ENCODE measurements at places on chromosomes 16 and 17.
A peak's percentile ranks its signal among the peaks of the same experiment; 100 is the strongest.

GRCh38 chr16:50001144-50001543 lies 23.9 kb upstream of the CNEP1R1 start:
- DNase-seq = no peak

- no peak for DNase-seq
Measured at GRCh38 chr16:990516-991291, 9.1 kb downstream of the SOX8 start.

DNA sequence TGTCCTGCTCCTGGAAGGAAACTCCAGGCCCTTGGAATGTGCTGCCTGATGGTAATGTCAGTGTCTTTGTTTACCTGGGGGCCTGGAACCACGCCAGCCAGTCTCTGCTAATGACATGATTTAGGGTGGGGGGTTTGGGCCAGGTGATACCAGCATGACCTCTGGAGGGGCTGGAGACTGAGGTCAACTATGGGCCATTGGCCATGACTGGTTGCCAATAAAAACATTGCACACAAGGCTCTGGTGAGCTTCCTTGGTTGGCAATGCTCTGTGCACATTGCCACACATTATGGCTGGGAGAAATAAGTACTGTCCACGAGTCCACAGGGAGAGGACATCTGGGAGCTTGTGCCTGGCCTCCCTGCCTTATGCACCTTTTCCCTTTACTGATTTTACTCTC lies 52.5 kb downstream of the LITAF start:
- DNase-seq = no peak

GRCh38 chr17:75872434-75873351 lies 5.7 kb downstream of the TRIM47 start:
- no peak for DNase-seq

- no peak for DNase-seq
Measured at GRCh38 chr16:89375686-89376085, 114.7 kb downstream of the ANKRD11 start.

GRCh38 chr17:7208754-7209460 lies 10.7 kb downstream of the DLG4 start:
- no peak for DNase-seq

DNA sequence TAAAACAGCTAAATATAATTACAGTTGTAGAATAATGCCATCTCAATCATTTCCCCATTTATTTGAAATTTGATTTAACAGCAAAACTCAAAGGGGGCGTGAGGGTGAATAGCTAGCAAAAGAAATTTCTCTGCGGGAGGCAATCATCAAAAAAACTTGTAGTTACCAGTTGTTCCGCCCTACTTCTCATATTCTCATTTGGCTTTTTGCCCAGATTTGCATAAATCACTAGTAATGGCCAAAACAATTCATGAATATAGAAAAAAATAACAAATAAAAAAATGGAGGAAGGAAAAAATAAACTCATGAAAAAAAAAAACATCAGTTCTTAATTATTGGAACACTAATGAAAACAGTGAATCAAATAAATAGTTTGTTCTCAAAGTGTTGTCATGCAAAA lies 722.6 kb upstream of the KIF2B start:
- DNase-seq = no peak

DNA sequence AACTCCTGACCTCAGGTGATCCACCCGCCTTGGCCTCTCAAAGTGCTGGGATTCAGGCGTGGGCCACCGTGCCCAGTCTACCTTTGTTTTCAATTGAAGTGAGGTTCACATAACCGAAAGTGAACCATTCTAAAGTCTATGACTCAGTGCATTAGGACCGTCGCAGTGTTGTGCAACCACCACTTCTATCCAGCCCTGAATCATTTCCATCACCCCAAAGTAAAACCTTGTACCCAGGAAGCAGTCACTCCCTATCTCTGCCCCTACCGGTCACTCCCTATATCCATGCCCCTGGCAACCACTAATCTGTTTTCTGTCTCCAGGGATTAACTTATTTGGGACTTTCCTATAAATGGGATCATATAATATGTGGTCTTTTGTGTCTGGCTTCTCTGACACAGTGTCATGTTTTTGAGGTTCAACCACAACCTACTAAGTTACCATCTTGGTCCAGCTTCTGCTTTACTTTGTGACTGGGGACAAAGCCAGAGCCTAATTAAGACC lies 28.3 kb upstream of the CDC42EP4 start:
- DNase-seq = peak; percentile 53

- DNase-seq = peak; percentile 95
Measured at GRCh38 chr17:28871056-28871579, 16.3 kb downstream of the ERAL1 start.

- DNase-seq = no peak
Measured at GRCh38 chr17:76830987-76831715, 37.1 kb upstream of the MGAT5B start.

DNA sequence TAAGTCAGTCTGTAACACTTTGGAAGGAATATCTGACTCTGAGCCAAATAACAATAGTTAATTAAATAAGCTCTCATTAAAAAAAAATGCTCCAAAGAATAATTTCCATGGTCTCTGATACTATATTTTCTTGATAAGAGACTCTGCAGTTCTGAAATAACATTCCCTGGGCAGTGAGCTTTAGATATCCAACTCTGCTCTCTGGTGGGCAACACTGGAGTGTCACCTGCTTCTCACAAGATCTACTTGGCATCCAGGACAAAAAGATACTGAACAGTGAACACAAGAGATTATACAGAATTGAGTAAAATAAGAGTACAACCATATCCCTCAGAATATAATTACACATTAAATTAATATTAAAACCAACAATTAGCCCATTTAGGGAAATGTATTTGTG lies 13.7 kb downstream of the BLMH start:
- peak; percentile 42 for DNase-seq

- no peak for DNase-seq
Measured at GRCh38 chr17:57132663-57133062, 47.6 kb downstream of the AKAP1 start.

GRCh38 chr17:5780476-5780875 lies 196.2 kb upstream of the NLRP1 start:
- DNase-seq = no peak

GRCh38 chr16:4404247-4404966 lies 12.0 kb downstream of the CORO7 start:
- peak; percentile 56 for DNase-seq

- DNase-seq = peak; percentile 68
Measured at GRCh38 chr17:50289991-50290702, 15.9 kb downstream of the TMEM92 start.

DNA sequence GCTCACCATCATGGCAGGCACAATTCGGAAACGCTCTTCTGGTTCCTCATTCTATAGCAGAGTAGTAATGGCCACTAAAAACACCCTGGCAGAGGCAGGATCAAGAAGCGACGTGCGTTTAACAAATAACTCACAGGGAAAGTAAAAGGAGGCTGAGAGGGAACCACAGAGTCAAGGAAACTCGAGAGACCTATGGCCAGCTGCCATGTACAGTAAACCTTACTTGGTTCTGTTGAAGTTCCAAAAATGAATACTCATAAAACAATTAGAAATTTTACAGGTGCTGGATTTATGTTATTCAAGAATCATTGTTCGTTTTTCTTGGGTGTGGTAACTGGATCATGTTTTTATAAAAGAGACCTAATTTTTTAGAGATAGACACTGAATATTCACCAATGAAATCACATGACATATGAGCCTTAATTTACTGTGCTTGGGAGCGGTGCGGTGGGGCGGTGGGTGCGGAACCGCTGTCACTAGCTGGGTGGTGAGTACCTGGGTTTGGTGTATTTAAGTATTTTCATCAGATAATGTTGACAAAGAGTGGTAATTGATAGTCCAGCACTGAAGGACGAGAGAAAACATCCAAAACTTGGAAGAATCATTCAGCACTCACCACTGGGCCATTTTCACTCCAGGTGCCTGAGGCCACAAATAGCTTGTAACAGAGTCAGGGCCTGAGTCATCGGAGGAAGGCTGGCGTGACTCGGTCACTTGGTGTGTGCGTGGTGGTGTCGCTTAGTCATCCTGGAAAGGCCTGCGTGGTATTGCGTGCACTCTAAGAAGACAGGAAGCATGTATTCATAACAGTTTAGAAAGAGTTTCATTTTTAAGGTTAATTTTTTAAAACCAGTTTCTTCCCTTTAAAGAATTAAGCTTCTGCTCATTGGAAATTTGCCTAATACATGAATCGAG lies 135.4 kb upstream of the CHMP6 start:
- peak; percentile 95 for DNase-seq

DNA sequence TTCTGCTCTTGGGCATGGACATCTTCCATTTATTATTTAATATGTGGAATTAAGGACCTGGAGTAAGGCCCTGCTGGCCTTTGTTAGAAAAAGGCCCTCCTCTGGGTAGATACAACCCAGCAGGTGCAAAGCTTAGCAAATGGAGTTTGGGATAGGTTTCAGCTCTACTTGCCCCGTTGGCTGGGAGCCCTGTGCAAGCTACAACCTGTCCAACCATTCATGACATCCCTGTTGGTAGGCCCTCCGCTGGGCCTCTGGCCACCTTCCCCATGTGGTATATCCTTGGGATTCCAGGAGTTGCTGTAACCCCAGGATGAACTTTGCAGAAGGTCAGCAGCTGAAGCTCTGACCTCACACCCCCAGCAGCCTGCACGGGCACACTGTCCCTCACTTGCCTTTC lies 6.4 kb downstream of the NGFR start:
- no peak for DNase-seq

GRCh38 chr16:55499951-55500529 lies 8.8 kb upstream of the LPCAT2 start:
- no peak for DNase-seq

GRCh38 chr17:18033442-18034099 lies 5.4 kb downstream of the ATPAF2 start:
- peak; percentile 89 for DNase-seq

GRCh38 chr17:69501591-69502468 lies 87.3 kb downstream of the MAP2K6 start:
- peak; percentile 18 for DNase-seq

GRCh38 chr17:66446419-66446818 lies 144.0 kb downstream of the PRKCA start:
- no peak for DNase-seq

GRCh38 chr17:65071861-65072260 lies 15.3 kb upstream of the GNA13 start:
- no peak for DNase-seq

- DNase-seq = no peak
Measured at GRCh38 chr17:37592291-37592690, 16.9 kb downstream of the SYNRG start.

GRCh38 chr17:6299275-6299674 lies 135.6 kb downstream of the AIPL1 start:
- no peak for DNase-seq

GRCh38 chr17:82434216-82434565 lies 15.8 kb upstream of the OGFOD3 start:
- peak; percentile 54 for DNase-seq

GRCh38 chr16:65118871-65119270 lies 3.0 kb downstream of the CDH11 start:
- DNase-seq = no peak

- no peak for DNase-seq
Measured at GRCh38 chr17:82231562-82232321, 2.9 kb downstream of the SLC16A3 start.

DNA sequence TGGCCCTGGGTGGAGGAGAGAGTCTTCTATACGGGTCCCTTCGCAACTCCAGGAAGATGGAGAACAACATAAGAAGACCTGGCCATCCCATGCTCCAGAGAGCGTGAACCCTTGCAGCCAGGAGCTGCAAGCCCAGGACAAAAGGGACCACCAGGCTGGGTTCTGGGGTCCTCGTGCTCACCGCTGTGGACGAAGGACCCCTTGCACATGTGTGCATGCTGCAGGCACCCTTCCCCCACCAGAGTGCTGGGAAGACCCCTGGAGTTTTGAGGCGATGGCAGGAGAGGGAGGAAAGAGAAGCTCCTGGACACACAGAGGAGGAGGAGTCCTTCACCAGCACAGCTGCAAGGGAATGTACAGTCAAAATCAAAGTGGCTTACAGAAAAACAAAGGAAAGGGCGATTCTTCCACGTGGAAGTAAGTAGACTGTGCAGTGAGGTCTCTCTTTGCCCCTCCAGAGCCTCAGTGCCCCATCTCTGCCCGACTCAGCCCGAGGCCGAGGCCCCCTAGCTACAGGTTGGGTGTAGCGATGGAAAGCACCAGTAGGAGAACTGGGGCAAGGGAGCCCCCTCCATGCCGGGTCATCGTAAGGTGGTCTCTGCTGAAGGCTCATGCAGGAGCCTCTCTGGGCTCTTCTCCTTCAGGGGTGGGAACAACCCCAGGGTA lies 51.3 kb downstream of the PIMREG start:
- DNase-seq = no peak

DNA sequence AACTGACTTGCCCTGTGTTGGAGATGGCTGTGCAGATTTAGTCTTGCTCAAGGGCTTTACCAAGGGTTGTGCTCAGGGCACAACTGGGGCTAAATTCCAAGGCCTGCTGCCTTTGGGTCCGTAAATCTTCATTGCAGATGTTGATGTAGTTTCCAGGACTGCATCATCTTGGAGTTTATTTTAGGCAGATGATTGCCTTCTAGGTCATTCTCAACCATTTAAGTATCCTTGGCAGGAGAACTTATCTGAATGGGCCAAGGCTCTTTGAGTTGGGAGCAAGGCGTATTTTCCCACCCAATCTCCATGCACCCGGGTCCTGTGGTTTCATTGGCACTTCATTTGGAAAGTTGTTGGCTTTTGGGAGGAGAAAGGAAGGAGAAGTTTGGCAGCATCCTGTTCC lies 200.3 kb downstream of the MSI2 start:
- DNase-seq = no peak

DNA sequence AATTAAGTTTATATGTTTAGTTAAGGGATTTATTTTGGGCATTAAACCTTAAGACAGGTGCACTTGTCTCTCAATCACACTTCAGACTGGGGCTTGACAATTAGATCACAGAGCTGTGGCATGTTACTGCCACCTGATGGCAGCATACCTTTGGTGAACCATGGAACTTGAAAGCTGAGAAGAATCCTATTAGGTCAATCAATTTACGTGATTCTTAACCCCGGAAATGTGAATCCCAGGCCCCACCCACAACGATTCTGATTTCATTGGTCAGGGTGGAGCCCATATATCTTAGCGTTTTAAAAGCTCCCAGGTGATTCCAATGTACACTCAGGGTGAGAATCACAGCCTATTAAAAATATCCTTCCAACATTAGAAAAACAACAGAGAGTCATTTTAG lies 91.0 kb downstream of the GSG1L start:
- peak; percentile 72 for DNase-seq

DNA sequence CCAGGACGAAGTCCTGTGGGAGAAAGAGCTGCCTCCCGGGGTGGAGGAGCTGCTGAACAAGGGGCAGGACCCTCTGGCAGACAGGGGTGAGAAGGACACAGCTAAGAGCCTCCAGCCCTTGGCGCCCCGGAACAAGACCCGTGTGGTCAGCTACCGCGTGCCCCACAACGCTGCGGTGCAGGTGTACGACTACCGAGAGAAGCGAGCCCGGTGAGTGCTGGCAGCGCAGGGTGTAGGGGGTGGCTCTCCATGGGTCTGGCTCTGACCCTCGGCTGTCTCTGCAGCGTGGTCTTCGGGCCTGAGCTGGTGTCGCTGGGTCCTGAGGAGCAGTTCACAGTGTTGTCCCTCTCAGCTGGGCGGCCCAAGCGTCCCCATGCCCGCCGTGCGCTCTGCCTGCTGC lies 21.4 kb downstream of the MVP start:
- DNase-seq = no peak

GRCh38 chr16:15446901-15447300 lies 12.5 kb downstream of the BMERB1 start:
- no peak for DNase-seq

GRCh38 chr17:64401941-64402340 lies 11.3 kb upstream of the PECAM1 start:
- no peak for DNase-seq

- no peak for DNase-seq
Measured at GRCh38 chr16:54475019-54475601, 188.5 kb upstream of the IRX3 start.

GRCh38 chr16:52705122-52705521 lies 158.2 kb upstream of the TOX3 start:
- DNase-seq = no peak

GRCh38 chr16:31072540-31073141 lies 1.4 kb downstream of the ZNF668 start:
- DNase-seq = peak; percentile 56
